ENCODE measurements at places on chromosomes 2 and 18.

DNA sequence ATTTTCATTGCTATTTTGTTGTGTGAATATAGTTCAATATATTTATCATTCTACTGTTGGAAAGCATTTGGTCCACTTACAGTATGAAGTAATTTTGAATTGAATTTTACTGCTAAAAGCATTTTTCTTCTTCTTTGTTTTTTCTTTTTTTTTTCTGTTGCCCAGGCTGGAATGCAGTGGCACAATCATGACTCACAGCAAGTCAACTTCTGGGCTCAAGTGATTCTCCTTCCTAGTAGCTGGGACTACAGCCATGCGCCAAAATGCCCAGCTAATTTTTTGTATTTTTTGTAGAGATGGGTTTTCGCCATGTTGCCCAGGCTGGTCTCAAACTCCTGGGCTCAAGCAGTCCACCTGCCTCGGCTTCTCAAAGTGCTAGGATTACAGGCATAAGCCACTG, 2.4 kb upstream of the ETAA1 start:
- DNase-seq = no peak

GRCh38 chr2:26720322-26721114, 28.0 kb downstream of the KCNK3 start:
- DNase-seq = peak; percentile 26

DNA sequence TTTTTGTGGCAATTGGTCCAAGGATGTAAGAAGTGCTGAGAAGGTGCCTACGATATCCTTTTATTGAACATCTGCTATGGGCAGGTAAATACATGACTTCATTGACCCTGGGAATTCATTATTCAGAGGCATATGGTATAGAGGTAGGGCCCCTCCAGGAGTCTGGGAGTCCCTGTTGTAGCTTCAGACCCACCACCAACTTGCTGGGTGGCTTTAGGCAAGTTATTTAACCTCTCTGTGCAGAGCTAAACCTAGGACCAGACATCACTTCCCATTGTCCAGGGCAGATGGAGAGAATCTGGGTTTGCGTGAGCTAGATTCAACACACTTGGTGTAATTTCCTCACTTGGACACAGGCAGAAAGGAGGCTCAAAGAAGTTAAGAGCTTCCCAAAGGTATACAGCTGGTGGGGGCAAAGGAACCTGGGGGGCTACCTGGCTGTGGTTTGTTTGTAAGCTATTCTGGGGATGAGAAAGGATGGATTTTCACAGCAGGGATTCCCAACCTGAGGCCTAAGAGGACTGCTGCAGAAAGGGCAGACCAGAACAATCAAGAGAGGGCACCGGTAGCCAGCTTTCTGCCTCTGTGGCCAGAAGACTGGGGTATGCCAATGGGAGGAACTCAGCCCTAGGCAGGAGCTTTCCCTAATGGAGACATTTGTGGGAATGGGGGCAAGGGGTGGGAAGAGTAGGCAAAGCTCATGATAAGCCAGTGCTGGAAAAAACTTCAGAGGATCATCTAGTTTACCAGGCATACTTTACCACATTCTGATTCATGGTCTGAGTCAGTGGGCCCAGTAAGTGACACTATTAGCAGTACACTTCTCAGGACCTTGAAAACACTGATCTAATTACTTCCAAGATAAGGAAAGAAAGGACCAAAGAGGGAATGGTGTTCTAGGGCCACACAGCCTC, 102.7 kb upstream of the SMAD2 start:
- no peak for DNase-seq

DNA sequence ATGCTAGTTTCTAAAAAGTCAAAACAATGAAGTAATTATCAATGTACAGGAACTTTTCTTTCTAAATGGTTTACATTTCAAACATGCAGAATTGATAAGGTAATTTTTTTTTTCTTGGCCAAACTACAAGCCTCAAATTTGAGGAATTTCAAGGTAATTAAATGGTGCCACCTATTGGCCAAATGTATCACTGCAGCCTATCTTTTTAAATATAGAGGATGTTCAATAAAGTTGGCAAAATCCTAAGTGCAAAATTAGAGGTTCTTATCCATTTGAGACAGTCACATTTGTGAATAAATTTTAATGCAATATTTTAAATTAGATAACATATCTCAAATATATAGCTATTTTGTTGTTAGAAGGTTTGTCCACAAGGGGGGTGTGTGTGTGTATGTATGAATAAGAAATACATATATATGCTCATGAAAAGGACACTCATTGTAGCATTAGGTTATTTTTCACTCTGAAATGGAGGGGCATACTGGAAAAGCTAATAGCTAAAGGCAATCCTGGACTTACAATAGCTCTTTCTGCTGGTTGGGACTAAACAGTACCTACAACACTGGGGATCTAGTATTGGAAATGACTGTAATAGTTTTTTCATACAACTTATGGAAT, 26.2 kb downstream of the MMADHC start:
- DNase-seq = no peak

DNA sequence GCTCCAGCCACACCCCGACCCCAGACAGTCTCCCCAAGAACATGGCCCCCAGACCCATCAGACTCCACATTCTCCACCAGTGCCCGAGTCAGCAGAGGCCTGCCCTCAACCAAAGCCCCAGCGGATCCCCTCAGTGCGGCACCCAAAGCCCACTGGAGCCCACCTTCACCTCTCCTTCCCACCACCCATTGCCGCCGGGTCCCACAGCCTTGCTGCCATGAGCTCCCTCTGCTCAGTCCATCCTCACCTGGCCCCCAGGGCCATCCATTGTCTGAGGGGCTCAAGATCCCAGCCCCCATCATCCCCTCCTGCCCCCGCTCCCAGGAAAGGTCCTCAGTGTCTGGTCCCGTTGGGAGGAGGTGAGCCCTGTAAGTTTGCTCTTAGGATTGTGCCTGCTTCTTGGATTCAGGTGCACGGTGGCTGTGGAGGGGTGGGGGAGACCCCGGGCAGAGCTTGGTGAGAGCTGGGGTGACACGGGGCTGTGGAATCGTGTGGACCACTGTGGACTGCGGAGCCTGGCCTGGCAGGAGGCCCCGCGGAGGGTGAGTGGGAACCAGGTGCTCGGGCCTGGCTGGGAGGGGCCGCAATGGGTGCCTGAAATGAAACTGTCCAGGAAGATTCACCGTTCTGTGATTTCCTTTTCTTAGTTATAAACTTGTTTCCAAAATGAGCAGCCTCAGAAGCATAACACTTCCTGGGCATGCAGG, 32.7 kb upstream of the GPC1 start:
- no peak for DNase-seq
